ENCODE measurements at places on chromosomes 7 and 10. TPM values are rescaled to one million over a fixed set of nuclear protein-coding genes. Genes with fewer than 3 reads are reported as not detected.

DNA sequence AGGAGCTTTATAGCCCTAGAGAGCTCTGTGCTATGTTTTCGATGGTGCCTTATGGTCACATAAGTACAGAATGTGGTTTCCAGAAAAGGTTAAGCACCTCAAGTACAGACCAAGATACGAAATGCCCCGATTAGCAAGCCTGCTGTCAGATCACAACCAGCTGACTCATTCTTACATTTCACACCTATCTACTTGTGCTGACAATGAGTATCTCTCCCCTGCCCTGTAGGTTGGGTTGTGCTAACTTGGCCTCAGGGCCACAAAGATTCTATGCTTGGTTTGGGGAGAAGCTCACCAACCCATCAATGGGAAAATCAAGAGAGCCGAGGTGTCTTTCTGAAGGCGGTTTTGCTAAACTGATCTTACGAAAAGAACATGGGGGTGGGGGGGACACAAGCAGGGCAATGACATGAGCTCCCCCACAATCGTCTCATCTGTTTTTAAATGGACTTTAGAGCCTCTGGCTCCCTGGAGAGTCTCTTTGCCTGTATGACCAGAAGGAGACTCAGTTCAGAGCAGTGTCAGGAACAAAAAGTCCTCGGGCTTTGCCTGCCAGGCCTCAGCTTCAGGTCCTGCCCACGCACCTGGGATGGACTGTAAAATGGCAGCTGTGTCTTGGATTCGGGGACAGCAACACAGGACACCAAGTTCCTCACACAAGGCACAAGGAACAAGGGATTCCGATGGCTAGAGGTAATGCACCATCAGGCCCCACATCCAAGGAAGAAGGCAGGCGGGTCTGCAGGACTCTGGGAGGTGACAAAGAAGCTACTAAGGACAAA is 55.1 kb downstream of the FAM53B start:
- H3K4me1 ChIP-seq = peaks cover 94% of the 10 kb centered on the region
- DNase-seq = peak; percentile 67
- peak overlapping the region; percentile 67 for H3K27ac ChIP-seq
- no peaks in the 10 kb centered on the region for H3K27me3 ChIP-seq
- peaks cover 16% of the 10 kb centered on the region for H3K36me3 ChIP-seq

- H3K4me3 ChIP-seq = no peak overlapping the region
- H3K27ac ChIP-seq = no peak overlapping the region
- no peak for DNase-seq
- H3K4me1 ChIP-seq = no peaks in the 10 kb centered on the region
- H3K36me3 ChIP-seq = no peaks in the 10 kb centered on the region
- no peaks in the 10 kb centered on the region for H3K27me3 ChIP-seq
Observed at GRCh38 chr10:61635471-61635870, 27.3 kb upstream of the CABCOCO1 start.

ABCB4 gene
- total RNA-seq = 0.14 TPM

DNA sequence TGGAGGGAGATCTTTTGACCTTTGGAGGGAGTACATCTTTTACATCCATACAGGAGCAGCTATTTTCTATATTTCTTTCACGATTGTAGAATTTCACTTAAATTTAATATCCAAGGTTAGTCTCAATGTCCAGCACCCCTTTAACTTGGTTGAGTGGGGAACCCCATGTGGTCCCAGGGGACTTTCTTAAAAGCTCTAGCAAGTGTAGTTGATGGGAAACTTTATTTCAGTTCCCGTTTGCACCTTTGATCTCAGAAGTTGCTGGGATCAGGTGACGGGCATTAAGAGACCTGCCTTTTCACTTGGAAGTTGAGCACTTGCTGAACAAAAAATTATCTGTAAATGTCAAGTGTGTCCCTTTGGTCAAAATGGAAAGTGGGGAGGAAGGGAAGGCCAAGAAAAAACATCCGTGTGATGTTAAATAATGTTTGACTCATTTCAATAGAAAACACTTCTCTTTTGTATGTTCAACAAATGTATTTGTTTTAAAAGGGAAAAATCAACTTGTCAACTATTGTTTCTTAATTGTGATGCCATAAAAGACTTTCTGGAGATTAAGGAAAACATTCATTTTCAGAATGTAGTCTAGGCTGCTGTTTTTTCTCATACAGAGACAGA is 370.1 kb upstream of the GALNT17 start:
- peaks cover 13% of the 10 kb centered on the region for H3K36me3 ChIP-seq
- no peak overlapping the region for H3K27ac ChIP-seq
- peaks cover 18% of the 10 kb centered on the region for H3K4me1 ChIP-seq
- DNase-seq = no peak
- H3K27me3 ChIP-seq = no peaks in the 10 kb centered on the region
- no peak overlapping the region for H3K4me3 ChIP-seq

SLC29A4 gene
- 0.40 TPM for total RNA-seq

UBE2D1 gene
- total RNA-seq = 14.0 TPM

- H3K36me3 ChIP-seq = no peaks in the 10 kb centered on the region
- no peak for DNase-seq
- H3K4me1 ChIP-seq = peaks cover 4% of the 10 kb centered on the region
- H3K4me3 ChIP-seq = no peak overlapping the region
- H3K27ac ChIP-seq = no peak overlapping the region
- no peaks in the 10 kb centered on the region for H3K27me3 ChIP-seq
Observed at GRCh38 chr10:97571622-97572021, 957 bp upstream of the ANKRD2 start.

DNA sequence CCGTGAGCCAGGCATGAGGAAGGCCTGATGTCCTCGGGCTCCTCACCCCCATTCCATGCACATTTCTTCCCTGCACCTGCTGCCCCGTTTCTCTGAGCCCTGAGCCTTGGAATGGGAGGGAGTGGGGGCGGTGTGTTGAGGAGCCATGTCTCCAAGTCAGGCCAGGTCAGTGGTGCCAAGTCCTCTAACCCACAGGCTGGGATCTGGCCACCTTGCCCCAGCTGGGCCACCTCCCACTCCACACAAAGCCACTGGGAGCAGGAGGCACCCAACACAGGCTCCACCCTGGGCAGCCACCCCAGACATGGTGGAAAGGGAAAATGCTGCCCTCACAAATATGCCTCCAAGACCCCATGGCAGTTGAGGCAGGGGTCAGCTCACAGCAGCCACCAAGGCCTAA is 27.7 kb downstream of the ZCCHC24 start:
- H3K4me3 ChIP-seq = no peak overlapping the region
- H3K4me1 ChIP-seq = peaks cover 14% of the 10 kb centered on the region
- H3K27me3 ChIP-seq = no peaks in the 10 kb centered on the region
- no peak overlapping the region for H3K27ac ChIP-seq

SNX10 gene
- 26.8 TPM for total RNA-seq

RHOBTB1 gene
- total RNA-seq = 1.9 TPM

PON1 gene
- not detected for total RNA-seq

DNA sequence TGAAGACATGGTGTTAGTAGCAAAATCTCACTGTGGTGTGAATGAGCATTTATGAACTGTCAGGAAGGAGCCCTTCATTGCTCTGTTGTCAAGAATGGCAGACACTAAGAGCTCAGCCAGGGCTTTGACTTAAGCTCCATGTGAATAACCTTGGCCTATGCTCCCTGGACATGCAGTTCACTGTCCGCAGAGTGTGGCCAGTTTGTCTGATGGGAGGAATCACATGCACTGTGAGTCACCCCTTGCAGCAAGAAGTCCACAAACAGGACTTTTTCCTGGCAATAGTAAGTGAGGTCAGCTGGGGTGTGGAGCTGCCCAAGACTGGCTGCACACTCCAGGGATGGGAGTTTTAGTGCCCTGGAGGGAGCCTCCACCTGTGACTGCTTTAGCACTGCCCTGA is 49.5 kb downstream of the ZNF37A start:
- no peaks in the 10 kb centered on the region for H3K27me3 ChIP-seq
- no peak overlapping the region for H3K4me3 ChIP-seq
- no peaks in the 10 kb centered on the region for H3K36me3 ChIP-seq
- DNase-seq = no peak
- no peak overlapping the region for H3K27ac ChIP-seq
- no peaks in the 10 kb centered on the region for H3K4me1 ChIP-seq

HOXA2 gene
- not detected for total RNA-seq

DNA sequence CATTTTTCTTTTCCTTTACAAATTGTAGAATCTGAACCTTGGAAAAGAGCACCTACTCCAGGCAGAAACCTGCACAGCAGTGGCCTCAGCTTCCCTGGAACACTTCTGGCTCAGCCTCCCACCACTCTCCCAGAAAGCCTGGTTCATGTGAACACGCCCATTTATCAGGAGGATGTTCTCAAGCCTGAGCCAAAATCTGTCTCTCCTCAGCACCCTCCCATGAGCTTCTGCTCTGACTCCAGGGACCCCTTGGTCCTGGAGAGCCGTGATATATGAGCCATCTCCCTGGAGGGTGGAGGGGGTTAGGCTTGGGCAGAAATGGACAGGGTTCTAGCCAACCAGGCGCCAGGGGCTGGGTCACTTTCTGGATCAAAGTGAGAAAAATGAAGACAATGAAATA is 10.1 kb downstream of the GDF2 start:
- H3K27ac ChIP-seq = no peak overlapping the region
- H3K36me3 ChIP-seq = no peaks in the 10 kb centered on the region
- no peaks in the 10 kb centered on the region for H3K4me1 ChIP-seq
- no peaks in the 10 kb centered on the region for H3K27me3 ChIP-seq
- DNase-seq = no peak
- no peak overlapping the region for H3K4me3 ChIP-seq

SLC26A3 gene
- total RNA-seq = not detected

- no peaks in the 10 kb centered on the region for H3K4me1 ChIP-seq
- no peak for DNase-seq
- no peaks in the 10 kb centered on the region for H3K36me3 ChIP-seq
- H3K27me3 ChIP-seq = no peaks in the 10 kb centered on the region
Observed at GRCh38 chr10:79433324-79434222, 11.9 kb downstream of the ZCCHC24 start.

DNA sequence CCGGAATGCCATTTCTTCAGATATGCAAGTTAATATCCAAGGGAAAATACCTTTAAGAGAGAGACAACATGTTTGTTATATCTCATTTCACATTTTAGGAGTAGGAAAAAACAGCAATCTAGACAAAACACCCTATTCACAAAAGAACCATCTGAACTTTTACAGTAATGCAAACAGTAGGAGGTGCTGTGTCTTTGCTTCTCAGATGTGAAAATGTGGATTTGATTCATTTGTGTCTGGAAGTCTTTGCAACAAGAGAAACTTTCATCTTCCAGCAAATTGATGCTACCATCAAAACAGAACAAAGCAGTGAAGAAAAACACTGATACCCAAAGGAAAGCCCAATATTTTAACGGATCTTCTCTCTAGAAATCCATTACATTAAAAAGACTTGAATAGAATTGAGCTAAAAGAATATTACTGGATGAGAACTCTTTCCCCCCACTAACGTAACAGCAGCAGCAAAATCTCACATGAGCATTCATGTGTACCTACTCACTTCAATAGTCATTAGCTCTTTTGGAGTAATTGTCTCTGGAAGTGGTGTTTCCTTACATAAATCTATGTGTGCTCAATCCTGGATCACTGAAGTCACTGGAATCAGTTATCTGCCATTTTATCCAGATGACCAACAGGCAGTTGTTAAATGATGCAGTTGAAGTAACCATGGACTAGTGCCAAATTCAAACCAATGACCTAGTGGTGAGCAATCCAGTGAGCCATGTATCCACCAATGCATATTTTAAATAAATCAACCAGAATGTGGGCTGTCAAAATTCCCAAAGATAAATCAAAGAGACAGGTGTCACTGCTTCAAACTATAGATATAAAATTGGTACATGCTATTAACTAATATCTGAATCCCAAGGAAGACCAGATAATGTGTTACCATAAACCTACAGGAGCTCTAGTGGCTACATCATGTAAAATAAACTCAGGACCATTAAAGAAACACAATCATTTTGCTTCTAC is 1.8 kb downstream of the SEMA3C start:
- H3K36me3 ChIP-seq = no peaks in the 10 kb centered on the region
- H3K27ac ChIP-seq = no peak overlapping the region
- no peak for DNase-seq
- H3K27me3 ChIP-seq = peaks cover 4% of the 10 kb centered on the region
- H3K4me3 ChIP-seq = no peak overlapping the region
- peaks cover 7% of the 10 kb centered on the region for H3K4me1 ChIP-seq

AOAH gene
- 403 TPM for total RNA-seq

DNA sequence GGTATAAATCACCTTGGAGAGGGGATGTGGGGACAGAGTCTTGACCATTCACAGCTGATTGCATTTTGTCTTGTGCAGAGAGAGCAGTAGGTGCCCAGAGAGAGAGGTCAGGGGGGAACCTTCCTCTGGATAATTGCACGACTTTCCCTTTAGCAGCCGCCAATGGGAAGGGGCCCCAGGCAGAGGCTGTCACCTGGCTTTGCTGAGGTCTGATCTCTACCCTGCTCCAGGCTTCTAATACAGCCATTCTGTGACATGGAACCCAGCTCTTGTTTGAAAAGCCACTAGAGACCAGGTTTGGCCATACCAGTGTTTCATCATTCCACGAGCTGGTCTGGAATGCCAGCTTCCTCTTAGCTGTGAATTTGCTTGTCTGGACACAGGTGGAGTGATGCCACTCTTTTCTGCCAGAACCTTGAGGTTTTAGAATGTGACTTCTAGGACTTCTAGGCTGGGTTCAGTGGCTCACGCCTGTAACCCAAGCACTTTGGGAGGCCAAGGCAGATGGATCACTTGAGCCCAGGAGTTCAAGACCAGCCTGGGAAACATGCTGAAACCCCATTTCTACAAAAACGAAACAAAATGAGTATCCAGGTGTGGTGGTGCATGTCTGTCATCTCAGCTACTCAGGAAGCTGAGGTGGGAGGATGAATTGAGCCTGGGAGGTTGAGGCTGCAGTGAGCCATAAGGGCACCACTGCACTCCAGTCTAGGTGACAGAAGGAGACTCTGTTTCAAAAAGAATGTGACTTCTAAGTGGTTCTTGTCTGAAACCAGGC is 159.9 kb downstream of the CAMK1D start:
- H3K27me3 ChIP-seq = no peaks in the 10 kb centered on the region
- no peak for DNase-seq
- H3K4me3 ChIP-seq = no peak overlapping the region
- no peaks in the 10 kb centered on the region for H3K36me3 ChIP-seq
- H3K27ac ChIP-seq = no peak overlapping the region

All from natural killer cell (primary cell).